CD4-positive, alpha-beta T cell treated with Interleukin-15 for 4 hours (primary cell): ENCODE measurements at places on chromosomes 12 and 14.
A peak's percentile ranks its signal among the peaks of the same experiment; 100 is the strongest.

DNA sequence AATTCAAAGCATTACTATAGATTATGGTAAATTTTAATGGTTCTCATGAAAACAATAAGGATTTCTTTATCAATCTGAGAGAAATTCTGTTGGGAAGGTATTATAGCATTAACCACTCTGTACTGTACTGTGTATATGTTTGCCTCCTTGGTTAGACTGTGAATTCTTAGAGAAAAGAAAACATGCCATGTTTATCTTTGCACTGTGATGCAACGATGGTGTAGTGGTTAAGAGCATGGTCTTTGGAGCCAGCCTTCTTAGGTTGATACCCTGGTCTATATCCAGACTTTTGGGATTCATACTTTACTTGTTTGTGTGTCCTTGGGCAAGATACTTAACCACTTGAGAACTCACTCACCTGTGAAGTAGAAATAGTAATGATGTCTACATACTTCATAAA is 32.2 kb upstream of the NUBPL start:
- no peak for DNase-seq

DNA sequence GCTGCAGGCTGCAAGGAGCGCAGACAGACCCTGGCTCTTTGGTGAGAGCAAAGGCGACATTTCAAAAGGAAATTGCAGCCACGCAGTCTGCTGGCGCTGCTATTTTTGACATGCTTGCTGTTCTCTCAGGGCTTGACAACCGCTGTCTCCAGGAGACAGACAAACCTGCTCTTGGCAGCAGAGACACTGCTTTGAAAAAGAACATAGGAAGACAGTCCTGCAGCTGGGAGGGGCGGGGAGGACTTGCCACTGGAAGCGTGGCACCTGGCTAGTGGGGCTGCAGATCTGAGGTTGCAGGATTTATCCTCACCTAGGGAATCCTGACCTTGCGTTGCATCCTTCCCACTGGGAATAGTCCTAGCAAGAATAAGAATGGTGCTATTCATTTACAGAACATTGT is 91.8 kb upstream of the KCNA1 start:
- no peak for DNase-seq

- no peak for DNase-seq
Observed at GRCh38 chr14:101359221-101360053, 201.9 kb upstream of the DIO3 start.

GRCh38 chr12:21528953-21529352 is 2.9 kb downstream of the SPX start:
- no peak for DNase-seq

DNA sequence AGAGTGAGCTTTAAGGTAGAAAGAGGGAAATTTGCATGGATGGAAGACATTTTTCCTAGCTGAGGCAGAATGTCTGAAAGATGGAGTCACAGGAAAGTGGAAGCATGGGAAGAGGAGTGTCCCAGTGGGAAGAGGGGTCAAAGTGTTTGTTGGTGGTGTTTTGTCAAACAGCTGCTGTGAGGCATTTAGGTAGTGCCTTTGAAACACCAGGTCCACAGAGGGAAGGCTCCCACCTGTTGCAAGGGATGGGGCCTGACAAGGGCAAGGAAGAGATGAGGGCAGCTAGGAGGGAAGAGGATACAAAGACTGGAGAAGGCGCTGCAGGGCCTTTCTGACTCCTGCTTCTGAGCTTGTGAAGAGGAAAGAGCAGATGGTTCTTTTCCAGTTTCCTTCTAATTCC is 91.8 kb upstream of the CISTR start:
- no peak for DNase-seq

DNA sequence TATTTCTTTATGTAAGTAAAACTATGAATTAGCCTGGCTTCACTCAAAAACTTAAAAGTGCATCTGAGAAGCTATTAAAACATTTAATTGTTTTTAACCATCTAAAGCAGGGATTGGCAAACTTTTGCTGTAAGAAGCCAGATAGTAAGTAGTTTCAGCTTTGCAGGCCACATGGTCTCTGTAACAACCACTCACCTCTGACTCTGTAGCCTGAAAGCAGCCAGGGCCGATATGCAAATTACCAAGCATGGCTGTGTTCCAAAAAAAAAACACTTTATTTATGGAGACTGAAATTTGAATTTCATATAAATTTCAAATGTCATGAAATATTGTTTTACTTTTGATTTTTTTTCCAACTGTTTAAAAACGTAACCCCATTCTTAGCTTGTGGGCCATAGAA is 95.3 kb downstream of the CIT start:
- no peak for DNase-seq

DNA sequence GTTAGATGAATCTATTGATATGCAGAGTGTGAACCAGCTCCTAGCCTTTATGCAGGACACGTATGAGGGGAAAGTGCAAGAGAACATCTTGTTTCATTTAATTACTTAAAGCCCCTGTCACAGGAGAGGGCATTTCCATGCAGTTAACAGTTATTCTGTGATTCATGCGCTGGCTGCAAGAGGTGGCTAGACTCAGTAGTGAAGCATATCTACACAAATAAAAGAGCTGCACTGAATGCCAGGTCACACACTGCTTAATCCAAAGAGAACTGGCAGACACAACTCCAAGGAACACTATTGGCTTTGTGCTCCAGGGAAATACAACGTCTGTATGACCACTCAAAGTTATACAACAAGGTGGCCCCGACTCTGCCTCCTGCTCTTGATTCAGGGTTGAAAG is 394.1 kb downstream of the C12orf75 start:
- no peak for DNase-seq

GRCh38 chr14:99931308-99931707 is 133.9 kb upstream of the EVL start:
- no peak for DNase-seq

- no peak for DNase-seq
Observed at GRCh38 chr14:58717813-58718212, 80.1 kb downstream of the DACT1 start.

GRCh38 chr12:113066813-113067400 is 10.4 kb downstream of the DTX1 start:
- no peak for DNase-seq

GRCh38 chr12:122819209-122819785 is 16.0 kb upstream of the HIP1R start:
- no peak for DNase-seq

- DNase-seq: no peak
Observed at GRCh38 chr14:91998667-91999570, 40.9 kb downstream of the TRIP11 start.

DNA sequence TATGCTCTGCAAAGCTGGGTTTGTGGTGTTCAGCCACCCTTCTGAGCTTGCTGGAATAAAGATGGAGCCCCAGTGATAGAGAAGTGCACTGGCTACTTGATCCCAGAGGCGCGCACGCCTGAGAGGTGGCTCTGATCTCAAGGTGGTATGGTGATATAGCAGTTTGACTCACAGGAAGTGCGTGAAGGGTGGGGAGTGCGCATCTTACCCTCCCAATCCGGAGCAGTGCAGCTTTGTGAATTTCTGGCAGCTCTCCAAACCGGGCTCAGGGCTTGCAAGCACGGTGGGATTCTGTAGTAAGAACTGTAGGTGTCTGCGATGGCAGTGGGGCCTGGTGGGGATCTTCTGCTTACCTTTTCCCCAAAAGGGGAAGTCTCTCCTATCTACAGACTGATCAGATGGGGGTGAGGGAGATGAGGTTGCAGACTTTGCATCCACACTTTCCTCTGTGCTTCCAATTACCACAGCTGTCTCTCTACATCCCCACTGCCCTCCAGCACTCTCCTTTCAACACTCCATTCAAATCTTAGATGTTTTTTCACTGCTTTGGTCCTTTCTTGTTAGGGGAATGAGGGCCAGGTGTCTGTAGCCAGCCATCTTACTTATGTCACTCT is 197.4 kb upstream of the SLC38A2 start:
- DNase-seq: no peak

DNA sequence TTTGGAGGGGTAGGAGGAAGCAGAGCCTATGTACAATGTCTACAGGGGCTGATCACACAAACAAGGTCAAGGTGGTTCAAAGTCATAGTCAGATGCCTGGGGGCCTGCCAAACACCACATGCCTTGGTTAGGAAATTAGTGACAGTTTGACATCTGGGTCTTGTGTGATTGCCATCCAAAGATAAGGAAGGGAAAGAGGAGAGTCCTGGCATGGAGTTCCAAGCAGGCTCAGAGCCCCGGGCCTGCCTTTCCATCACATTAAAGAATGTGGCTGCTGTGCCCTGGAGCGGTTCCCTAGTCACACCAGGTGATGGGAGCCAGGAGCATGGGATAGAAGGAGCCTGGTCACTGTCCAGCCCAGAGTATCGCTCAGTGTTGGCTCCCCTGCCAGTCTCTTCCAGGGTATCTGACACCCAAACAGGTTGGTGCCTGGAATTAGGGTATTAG is 53.6 kb upstream of the BCL2L14 start:
- no peak for DNase-seq

GRCh38 chr12:904010-904414 is 45.5 kb downstream of the RAD52 start:
- no peak for DNase-seq

- no peak for DNase-seq
Observed at GRCh38 chr12:79000501-79000900, 135.9 kb downstream of the SYT1 start.

GRCh38 chr12:32440120-32440865 is 40.9 kb downstream of the FGD4 start:
- DNase-seq: no peak

GRCh38 chr14:26204366-26204727 is 393.5 kb downstream of the NOVA1 start:
- no peak for DNase-seq

DNA sequence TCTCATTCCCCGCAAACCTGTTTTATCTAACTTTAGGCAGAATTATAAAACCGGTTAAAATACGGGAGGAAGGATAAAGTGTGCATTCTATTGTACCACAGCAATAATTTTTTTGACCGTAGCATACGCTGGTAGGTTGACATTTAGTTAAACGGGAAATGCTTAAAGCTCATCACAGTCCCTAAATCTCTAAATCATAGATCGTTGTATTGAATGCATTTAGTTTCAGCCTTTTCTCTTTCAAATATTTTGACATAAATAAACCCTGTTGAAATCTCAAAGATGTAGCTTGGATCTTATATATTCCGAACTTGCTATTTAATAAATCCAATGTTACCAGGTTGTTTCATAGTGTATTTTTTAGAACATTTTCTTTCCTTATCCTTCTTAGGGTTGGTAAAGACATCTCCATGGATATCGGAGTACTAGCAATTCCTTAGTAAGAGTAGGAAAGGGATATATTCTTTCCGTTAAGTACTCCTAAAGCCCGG is 798 bp downstream of the CLEC2B start:
- DNase-seq: no peak

GRCh38 chr12:7131502-7131866 is 1.3 kb downstream of the CLSTN3 start:
- peak; percentile 9 for DNase-seq

GRCh38 chr14:60757567-60758002 is 23.0 kb downstream of the MNAT1 start:
- DNase-seq: no peak
